Suppressor macrophage treated with lipopolysaccharide for 1 hour (primary cell): ENCODE measurements at places on chromosomes 1 and 21.
A peak's percentile ranks its signal among the peaks of the same experiment; 100 is the strongest.

GRCh38 chr21:15826147-15826780, 96.5 kb downstream of the USP25 start:
- peak; percentile 7 for DNase-seq

DNA sequence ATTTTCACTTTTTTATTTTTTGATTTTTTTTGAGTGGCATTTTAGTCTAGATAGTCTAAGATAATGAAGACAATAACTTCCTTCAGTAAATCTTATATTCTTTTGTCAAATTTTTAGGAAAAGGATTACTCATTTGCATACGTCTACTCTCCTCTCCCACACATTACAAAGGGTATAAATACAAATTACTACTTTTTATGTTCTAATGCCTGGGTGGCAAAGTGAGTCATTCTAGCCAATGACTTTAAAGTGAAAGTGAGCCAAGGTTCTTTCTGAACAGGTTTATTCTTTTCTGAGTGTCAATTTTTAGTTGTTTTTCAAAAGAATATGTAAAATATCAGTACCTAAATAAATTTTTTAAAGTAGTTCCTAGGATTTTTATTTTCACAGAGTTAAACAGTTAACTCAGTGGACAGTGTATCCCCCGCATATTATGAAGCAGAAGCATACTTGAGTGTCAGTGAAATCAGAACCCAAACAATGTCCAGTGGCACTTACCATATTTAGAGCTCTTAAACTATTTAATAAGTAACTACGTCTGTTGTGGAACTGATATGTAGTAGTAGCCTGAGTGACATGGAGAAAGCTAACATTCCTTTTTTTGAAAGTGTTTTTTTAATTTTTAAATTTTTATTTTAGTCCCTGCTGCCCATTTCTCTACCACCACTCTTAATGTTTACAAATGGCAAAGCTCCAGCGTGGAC, 141.7 kb downstream of the PHTF1 start:
- no peak for DNase-seq

DNA sequence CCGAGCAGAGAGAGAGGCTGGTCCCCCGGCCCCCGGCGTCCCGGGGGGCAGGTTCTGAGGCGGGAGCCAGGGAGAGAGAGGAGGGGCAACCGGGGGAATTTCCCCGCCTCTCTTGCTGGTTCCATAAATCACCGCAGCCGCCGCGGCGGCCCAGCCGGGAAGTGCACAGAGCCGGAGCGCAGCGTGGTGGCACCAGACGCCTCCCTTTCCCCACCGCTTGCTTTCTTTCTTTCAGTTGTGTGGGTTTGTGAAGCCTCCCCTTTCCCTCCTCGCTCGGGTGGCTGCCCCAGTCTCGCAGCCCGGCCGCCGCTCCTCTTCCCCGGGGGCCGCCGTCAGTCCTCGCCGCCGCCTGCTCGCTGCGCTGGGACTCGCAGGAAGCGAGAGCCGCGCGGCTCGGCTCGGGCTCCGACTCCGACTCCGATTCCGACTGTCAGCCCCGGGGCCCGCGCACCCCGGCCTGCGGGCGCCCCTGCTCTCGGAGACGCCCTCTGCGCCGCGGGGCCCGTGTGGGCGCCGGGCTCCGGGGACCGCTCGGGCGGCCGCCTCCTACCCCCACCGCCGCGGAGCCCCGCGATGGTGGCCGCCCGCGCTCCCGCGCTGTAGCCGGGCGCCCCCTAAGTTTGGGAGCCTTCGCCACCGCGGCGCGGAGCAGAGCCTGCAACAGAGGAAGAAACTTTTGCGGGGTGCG, at the start of gene CACHD1:
TSS of gene CACHD1 (plus strand) at position 153 of the 688 bp plus-strand sequence. CDS start 616 bp downstream, outside the sequence.
- DNase-seq: peak; percentile 76

DNA sequence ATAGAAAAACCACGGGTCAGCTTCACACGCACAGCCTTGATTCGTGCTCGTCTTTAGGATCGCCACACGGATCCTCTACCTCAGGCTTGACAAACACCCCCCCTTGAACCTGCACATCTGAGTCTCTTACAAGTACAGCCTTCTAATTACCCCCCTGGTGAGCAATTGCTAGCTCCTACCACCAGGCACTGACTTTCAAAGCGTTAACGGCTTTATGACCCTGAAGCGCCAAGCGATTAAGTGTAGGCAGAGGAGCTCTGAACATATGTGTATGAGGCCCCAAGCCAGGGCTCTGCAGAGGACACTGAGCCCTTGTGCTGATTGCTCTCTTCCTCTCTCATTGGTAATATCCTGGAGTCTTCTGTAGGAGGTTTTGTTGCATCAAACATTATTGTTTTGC, 55.7 kb upstream of the EPHA8 start:
- DNase-seq: no peak

DNA sequence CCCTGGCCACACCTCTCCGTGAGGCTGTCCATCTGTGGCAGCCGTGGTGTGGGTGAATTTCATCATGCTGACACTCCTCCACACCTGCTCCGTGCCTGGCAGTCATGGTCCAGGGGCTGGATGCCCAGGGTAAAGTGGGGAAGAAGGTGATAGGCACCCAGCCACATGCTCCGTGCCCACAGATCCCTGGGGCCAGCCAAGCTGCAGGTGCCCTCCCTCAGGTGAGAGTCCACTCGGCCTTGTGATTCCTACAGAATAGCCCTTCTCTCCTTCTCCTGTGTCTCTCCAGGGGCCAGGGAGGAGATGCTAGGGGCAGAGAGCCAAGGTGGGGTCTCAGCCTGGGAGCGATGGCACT, 16.8 kb upstream of the POFUT2 start:
- DNase-seq: no peak

DNA sequence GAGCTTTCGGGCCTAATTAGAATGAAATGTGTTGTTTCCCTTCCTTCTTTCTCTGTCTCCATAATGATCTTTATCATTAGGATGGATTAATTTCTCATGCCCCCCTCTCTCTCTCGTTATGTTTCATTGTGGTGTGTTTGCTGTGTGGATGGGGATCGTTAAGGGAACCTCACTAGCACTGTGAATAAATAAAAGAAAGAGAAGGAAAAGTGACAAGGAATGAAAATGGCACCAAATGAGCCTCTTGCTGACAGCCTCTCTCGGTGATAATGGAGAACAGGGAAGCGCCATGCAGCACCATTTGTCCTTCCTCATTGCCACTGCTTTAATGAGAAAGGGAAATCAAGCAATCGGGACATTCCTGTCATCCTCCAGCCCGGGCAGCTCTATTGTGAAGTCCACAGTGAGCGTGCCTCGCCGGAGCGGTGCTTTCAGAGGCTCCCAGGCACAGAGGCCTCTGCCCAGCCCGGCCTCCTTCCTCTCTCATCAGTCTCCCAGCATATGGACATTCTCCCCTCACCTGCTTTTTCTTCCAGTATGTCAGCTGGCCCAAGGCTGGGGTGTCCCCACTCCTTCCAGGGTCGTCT, 265.7 kb upstream of the TMEM51 start:
- DNase-seq: no peak

DNA sequence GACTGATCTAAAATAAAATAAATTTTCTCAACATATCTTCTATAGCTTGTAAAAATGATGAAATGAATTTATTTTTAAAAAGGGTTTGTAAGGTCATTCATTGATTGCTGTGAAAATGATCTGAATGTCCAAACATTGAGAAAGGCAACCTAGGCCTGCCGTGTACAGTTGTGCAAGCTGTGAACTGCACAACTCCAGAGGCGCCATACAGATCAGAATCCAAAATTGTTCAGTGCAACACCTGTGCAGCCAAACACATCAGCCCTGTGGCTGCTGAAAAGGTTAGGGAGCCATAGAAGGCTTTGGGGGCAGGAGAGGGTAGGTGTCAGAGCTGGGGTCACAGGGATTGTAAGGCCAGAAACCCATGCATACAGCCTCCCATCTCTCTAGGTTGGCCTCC, 9.9 kb upstream of the ZC3H12A start:
- DNase-seq: no peak

DNA sequence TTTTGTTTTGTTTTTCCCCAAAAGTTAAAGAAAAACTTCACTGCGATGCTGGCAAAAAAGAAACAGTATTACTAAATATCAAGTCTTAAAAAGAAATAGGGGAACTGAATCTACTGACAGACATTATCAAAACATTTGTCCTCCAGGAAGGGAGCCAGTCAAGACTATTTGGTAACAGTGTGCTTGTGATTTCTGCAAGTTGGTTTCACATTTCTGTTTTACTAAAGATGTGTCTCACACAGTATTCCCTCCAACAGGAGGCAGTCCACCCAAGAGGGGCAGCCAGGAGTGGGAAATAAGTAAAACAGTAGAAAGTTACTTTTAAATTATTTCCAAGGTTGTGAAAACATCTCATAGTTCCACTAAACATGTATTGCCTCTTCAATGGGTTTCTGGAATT, 74.4 kb upstream of the SDC3 start:
- peak; percentile 60 for DNase-seq

DNA sequence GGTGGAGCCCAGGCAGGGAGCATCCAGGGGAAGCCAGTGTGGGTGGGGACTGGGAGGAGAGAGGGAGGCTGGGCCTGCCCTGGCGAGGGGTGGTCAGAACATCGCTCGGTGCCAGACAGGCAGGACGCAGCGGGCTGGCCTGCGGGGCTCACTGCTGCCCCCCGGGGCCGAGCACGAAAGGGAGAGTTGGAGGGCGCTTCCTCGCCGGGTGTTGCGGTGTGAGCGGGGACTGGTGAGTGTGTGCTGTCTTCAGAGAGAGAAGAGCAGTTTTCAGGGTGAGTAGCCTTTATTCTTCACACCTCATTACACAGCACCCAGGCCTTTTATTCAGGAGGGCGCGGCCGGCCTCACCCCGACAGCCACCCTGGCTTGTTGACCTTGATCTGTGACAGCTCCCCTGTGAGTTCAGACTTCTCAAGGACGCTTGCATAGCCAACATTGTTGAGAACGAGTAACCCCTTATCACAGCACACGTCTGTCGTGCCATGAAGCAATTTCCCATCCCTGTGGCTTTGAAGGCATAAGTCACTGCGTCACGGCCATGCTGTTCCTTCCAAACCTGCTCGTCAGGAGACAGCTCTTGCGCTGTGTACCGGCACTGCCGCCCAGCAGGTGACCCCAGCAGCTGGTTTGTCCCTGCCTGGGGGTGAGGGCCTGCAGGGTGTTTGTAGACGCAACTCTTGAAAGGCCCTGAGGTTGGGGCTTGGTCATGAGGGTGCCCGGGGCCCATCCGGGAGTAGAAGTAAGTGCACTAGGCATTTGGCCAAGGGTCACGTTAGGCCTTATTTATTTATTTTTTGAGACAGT, 54.6 kb downstream of the PRKCZ start:
- no peak for DNase-seq

DNA sequence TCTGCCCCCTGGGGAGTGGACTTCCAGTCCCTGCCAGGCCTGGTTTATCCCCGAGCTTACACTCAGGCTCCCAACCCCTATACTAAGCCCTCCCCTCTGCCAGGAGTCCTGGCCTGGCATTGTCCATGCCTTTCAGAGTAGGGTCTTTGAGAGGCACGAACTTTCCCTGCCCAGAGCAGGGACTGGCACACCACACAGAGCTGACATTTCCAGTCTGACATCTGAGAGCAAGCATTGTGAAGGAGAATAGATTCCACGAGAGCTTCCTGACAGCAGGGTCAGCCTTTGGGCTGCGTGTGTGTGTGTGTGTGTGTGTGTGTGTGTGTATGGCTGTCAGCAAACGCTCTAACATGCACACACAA, 59.5 kb upstream of the LAPTM5 start:
- DNase-seq: no peak

GRCh38 chr21:45324489-45325205, 37.0 kb upstream of the POFUT2 start:
- DNase-seq: no peak

DNA sequence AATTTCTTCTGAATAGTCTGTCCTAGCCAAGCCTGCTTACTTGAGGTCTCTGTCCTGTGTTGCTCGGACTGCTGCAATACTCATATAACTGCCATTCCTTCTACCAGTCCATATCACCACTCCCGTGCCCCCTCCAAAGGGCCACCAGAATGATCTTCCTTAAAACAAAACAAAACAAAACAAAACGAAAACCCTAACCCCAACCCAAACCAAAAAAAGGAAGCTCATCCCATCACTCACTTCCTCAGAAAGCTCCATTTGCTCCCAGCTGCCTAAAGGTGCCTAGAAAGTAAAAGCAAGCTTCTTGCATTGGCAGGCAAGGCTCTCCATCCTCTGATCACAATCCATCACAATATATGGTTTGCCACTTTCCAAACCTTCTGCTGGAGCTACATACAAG, 20.3 kb downstream of the USP24 start:
- peak; percentile 40 for DNase-seq
